ENCODE measurements at places on chromosomes 4 and X.

- DNase-seq, result no peak
Measured at GRCh38 chr4:173514641-173515217, 15.3 kb downstream of the HAND2 start.

DNA sequence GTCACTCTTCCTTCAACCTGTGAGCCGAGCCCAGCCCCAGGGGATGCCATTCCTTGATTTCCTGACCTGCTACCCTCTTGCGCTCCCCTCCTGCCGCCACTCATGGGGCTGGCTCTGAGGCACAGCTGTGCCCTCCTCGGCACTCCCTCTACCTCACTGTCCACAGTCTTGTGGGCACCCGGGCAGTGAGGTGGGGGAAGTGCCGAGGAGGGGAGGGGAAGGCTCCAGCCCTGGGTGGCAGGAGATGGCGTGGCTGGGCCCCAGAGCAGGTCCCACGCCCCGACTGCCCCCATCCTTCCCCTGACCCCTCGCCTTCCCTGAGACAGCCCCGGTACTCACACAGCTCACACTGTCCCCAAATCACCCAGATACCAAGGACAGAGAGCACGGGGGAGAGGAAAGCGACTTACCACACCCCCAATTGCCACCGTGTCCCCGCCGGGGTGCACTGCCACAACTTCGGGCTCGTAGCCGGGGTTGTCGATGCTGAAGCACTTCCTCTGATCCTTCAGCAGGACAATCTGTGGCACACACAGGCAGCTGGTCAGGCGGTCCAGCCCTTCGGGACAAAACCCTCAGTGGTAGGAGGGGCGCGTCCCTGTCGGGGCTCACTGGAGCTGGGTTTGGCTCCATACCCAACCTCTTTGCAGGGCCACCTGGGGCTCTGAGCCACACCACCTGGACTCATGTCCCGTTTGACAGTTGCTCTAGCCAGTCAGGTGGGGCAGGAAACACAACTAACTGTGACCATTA lies 37.9 kb downstream of the WDR1 start:
- DNase-seq, result no peak

DNA sequence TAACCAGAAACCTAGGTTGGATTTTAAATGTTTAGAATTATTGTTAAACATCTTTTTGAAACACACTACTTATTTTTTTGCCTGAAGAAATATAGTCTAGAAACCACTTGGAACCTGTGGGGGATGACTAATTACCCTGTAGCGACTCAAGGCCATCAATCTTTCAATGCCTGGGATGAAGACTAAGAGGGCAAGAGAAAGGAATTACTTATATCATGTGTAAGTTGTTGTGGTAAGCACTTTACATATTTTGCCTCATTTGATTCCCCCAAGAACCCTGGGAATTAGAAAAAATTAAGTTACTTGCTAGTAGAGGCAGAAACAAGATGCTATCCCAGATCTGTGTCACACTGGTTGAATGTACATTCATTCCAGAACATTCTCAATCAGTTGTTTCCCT lies 170.9 kb upstream of the GRIA3 start:
- DNase-seq, result no peak

GRCh38 chr4:38499101-38499500 lies 164.9 kb upstream of the KLF3 start:
- DNase-seq, result no peak

- no peak for DNase-seq
Measured at GRCh38 chrX:51332188-51332942, at the start of gene NUDT10. TSS of gene NUDT10 (plus strand) at chrX:51332822. CDS start at chrX:51332966, 144 bp downstream.

GRCh38 chr4:88297212-88297516 lies 12.8 kb upstream of the PPM1K start:
- no peak for DNase-seq

DNA sequence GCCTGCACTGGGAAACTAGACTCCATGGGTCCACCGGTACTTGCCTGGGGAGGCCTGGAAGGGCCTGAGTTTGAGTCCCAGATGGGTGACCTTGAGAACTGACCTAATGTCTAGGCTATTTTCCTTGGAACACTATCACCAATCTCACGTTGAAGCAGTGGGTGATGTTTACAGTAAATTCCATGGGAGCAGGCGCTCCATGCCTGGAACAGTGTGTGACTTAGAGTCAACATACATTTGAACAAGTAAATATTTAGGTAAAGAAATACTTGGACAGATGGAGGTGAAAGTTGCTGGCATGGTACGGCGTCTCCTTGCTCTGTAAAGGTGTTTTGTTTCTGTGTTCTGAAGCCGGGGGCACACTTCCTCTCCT lies 47.5 kb downstream of the TBC1D14 start:
- no peak for DNase-seq

- DNase-seq, result no peak
Measured at GRCh38 chr4:150828159-150828558, 186.9 kb downstream of the LRBA start.

GRCh38 chrX:103688946-103689345 lies 2.4 kb upstream of the MORF4L2 start:
- DNase-seq, result peak; percentile 26

- DNase-seq, result no peak
Measured at GRCh38 chr4:61443813-61444510, 243.8 kb downstream of the ADGRL3 start.

- no peak for DNase-seq
Measured at GRCh38 chrX:43592597-43592996, 63.5 kb upstream of the MAOA start.

DNA sequence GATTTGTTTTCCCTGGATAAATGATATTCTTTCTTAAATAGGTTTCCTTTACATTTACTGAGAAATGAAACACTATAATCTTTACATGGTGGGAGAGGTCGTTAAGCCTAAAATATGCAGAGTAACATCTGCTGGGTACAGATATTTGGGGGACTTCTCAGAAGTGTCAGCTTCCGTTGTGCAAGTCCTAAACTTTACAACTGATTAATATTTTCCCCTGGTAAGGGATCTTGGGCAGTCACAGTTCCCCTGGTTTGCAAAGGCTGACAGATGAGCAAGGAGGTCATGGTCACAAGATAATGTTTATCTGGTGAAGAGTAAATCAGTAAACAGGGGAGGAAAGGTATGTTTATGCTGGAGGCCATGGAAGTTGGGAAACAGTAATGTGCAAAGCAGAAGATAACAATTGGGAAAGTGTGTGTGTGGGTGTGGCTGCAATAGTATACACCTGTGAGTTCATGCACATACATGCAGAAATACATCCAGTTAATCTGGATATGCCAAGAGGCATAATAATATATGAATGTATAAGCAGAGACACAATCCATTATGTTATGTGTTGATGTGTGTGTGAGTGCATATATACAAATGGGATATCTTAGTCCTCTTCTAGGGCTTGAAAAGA lies 508.2 kb upstream of the FAM241A start:
- DNase-seq, result no peak

DNA sequence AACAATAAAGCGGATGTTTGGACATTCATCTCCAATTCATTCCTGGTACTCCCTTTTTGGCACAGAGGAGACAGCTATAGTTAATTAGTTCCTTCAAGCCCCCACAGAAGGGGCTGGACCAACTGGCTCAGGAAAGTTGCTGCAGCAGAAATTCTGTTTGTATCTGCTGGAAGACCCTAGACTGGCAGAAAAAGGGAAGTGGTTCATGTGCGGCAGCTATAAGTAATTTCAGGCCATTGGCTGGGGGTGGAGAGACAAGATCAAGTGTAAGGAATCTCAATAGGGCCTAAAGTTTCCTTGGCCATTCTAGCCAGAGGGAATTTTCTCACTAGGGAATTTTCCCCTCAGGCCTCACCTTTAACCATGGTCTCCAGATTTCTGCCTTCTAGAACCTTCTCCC lies 89.9 kb upstream of the DHX15 start:
- no peak for DNase-seq

- DNase-seq, result peak; percentile 14
Measured at GRCh38 chrX:85111347-85111746, 107.7 kb downstream of the APOOL start.

GRCh38 chr4:54614149-54614548 lies 43.6 kb upstream of the KIT start:
- no peak for DNase-seq

- DNase-seq, result no peak
Measured at GRCh38 chrX:135556055-135556454, 35.6 kb downstream of the INTS6L start.

GRCh38 chr4:36286481-36286871 lies 5.1 kb downstream of the DTHD1 start:
- DNase-seq, result no peak

- no peak for DNase-seq
Measured at GRCh38 chr4:172865103-172865502, 303.5 kb upstream of the GALNT7 start.

- DNase-seq, result no peak
Measured at GRCh38 chr4:77802402-77802801, 16.8 kb downstream of the CNOT6L start.

DNA sequence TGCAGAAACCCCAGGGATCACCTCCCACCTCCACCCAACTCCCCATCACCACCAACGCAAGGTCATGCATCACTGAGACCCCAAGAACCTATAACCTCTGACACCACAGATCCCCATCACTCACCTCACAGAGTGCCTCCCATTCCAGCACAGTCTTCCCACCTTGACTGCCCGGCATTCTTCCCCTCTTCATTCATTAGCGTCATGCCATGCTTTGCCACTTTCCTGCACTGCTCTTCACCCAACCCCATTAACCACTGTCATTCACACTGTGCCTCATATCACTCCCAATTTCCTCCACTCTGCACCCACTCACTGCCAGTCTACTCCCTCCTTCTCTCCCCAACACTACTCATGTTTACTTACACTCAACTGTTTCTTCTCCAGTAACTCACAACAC lies 30.6 kb downstream of the ZNF182 start:
- DNase-seq, result no peak

DNA sequence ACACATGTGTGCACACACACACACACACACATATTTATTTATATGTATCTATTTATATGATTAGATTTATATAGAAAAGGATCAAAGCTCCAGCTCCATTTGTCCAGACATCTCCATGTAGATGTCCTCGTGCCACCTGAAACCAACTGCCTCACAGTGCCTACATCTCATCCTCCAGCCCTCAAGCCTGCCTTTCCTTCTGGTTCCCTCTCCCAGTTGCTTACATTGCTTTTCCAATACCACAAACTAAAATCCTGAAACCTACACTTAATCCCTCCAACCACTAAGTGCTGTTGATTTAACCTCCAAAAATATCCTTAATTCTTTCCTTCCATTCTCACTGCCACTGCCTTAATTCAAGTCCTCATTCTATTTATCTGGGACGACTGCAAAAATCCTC lies 51.4 kb downstream of the STBD1 start:
- no peak for DNase-seq

- DNase-seq, result no peak
Measured at GRCh38 chr4:159293811-159294515, 191.1 kb downstream of the RAPGEF2 start.

- no peak for DNase-seq
Measured at GRCh38 chrX:72054779-72055489, 76.8 kb downstream of the RTL5 start.

DNA sequence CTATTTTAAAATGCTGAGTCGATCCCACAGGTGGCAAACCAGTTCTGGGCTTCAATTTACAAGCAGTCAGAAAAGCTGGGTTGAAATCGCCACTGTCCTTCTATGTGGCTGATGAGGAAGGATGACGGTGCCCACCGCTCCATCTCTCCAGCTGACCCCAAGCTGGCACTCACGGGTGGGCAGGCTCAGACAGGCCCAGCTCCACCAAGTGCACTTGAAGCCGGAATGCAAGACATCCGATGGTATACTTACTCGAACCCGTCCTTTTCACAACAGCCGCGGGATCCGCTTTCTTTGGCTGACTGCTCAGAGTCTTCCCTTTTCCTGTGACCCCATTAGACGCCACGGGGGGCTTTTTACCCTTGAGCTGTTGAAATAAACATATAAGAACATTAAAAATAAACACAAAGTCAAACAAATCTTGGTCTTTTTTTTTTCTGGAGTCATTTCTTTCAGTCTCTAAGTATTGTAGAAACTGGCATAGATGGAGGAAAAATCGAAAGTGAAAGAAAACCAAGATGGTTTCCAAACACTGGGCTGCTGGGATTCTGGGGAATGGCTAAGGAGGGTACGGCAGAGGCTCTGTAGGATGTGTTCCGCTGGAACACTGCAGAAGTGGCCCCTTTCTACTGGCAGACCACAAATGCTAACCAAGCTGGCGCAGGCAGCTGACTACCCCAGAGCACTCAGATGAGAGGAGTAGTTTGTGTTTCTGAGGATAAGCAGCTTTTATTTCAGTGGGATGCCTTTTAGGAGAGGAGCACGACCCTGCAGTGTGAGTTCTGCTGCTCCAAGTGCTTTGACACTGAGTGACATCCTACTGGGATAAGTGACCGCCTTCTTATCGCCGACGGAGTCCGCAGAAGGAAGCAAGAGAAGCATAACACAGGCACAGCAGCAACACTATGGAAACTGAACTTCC lies 160.9 kb downstream of the AFAP1 start:
- no peak for DNase-seq

DNA sequence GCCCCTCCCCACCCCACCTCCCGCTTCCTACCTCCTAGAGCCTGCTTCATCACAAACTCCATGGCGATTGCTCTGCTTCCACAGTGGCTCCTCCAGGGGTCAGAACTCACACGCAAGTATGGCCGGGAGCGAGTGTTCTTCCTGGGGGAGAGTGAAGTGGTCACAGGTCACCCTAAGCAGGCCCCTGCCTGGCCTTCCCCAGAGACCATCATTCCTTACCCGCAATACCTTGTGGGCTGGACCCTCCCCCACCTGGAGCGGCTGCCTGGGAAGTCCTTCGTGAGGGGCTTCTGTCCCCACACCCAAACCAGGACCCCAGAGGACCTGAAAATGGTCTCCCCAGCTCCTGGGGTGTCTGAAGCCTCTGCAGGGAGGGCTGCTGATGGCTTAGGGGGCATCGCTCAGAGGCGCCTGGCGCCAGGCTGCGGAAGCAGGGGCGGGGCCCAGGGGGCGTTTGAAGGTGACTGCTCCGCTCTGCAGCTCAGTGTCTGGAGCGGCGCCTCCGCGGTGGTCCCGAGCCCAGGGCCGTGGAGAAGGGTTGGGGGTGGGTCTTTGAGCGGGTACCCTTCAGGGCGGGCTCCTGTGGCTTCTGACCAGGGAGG lies 1.4 kb downstream of the CPLX1 start:
- no peak for DNase-seq
